ENCODE measurements at places on chromosomes 2 and 18. TPM values are rescaled to one million over a fixed set of nuclear protein-coding genes. Genes with fewer than 3 reads are reported as not detected.

DNA sequence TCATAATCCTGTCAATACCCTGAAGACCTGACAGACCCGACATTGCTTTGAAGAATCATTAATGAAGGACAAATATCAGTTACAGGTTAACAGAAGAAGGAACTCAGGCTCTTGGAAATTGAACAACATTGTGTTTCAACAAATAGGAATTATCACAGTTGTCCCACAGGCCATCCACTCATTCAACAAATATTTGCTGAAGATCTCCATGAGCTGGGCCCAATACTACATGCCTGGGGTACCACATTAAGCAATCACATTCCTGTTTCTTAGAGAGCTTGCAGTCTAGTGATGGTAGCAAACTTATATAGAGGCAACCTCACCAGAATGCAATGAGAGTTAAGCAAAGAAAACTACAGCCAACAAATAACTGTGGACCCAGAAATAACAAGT is 671.6 kb upstream of the ACVR2A start:
- DNase-seq = no peak

DNA sequence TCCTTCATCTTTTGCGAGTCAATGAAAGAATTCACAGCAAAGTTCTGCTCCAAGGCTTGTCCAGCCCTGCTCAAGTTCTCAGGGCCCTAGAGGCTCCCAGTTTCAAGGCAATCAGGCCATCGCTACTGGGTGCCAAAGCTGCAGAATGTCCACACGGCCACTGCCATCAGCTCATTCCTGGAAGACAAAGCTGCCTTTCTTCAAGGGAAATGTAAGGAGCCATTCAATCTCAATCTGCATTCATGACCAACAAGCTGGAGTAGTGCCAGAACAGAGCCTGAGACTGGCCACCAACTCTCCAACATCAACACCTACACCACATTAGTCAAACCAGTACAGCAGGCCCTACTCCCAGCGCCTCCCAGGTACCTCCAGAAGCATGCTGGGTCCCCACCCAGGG is 202.2 kb downstream of the TCF4 start:
- no peak for DNase-seq

- DNase-seq = no peak
These were observed 159.5 kb upstream of the GYPC start for GRCh38 chr2:126496493-126496892.

GRCh38 chr2:15279201-15279876 is 281.8 kb downstream of the NBAS start:
- no peak for DNase-seq

DNA sequence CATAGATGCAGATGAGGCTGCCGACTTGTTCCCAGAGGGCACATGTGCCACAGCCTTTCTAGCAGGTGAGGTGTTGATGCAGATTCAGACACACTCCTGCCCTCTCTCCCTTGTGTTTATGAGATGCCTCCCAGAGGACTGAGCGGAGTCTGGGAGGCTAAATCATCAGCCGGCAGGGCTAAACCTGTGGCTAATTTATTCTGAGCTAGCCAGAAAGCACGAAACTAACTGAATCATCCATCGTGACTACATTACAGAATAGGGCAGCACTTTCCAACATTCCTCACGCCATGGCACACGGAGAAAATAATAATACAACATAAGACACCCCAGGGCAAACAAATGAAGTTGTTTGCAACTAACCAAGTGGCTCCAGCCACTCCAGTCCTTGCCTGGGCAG is 101.7 kb upstream of the FZD7 start:
- no peak for DNase-seq

- no peak for DNase-seq
These were observed 202.9 kb downstream of the MIB1 start for GRCh38 chr18:21943456-21943855.

GRCh38 chr18:36366994-36367839 is 69.7 kb downstream of the FHOD3 start:
- DNase-seq = no peak

DNA sequence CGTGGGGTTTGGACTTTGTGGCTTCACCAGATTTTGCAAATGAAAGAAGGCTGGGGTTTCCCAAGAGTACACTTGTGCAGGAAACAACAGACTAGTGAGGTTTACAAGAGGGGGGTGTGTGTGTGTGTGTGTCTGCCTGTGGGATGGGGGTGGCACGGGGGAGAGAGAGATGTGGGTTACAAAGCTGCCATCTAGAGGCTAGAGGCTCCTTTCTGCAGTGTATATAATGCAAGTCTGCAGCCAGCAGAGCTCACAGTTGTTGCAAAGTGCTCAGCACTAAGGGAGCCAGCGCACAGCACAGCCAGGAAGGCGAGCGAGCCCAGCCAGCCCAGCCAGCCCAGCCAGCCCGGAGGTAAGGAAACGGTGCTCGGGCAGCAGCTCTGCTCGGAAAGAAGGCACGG is at the start of gene ACKR3:
ACKR3 (plus strand) TSS at position 253 of the 401 bp plus-strand sequence. CDS start 10,641 bp downstream, outside the sequence.
- DNase-seq = peak; percentile 72

DNA sequence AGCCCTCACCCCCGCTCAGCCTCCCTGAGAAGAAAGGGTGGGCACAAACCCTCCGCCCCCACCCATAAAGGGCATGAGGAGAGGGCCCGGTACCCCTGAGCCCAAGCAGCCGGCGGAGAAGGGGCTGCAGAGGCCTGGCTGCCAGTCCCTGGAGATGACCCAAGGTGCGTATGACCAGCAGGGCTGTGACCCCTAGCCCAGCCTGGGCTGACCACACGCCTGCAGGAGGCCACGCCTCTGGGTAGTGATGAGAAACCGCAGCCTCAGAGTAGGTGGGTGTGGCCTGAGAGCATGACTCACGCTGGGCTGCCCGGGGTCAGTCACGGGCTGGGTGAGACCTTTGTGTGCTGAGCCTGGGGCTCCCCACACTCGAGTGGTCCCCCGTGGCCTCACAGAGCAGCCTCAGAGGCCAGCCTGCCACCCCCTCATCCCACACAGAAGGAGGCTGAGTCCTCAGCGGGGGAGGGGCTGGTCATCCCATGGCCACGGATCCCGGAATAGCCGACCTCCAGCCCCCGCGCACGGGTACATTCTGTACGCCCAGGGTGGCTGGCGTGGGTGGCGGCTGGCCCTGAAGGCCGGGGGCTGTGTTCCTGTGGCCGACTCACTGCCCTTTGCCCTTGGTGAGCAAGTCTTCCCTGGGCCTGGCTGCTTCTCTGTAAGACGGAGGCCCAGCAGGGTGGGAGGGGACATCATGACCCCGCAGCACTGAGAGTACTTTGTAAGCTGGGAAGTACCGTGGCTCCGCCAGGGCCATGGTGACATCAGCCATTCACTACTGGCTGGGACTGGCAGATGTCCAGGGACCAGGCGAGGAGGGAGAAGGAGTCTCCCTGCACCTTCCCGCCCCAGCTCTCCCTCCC is 110.8 kb upstream of the OTOS start:
- peak; percentile 90 for DNase-seq

DNA sequence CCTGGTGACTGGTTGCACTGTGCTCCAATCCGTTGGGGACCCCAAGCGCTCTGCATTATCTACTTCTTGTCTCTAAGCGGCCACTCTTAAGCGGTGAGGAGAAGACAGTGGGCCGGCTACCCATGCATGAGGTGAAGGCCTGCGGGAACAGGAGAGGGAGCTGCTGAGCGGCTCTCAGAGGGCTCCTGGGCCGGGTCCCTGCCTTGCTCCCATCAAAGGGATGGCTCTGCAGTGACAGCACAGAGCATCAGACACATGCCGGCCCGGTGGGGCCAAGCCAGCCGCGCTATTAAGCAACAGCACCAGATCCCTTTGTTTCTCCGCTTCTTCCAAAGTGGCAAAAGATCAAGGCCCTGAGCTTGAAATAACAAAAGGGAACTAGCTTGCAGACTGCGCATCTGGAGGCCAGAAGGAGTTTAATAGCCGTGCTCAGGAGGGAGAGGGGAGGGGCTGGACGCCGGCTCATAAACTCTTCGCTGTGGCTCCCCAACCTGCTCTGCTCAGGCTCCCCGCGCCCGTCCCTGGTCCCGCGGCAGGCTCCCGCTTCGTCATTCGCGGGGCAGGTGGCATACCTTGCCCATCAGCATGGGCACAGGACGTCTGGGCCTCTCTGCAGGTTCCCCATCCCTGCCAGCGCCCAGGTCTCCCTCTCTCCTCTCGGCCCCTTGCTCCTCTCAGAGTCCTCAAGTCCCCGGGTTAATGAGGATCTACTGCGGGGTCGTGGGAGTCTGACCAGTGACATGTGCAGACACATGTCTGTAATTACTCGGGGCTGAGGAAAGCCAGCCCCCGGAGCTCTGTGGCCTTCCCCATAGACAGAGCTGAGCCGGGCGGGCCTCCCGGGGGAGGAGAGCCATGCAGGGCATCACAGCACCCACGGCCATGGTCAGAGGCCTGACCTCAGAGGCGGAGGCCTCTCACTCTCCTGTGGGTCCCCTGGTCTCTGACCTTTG is 96.7 kb downstream of the ASB1 start:
- peak; percentile 62 for DNase-seq

DNA sequence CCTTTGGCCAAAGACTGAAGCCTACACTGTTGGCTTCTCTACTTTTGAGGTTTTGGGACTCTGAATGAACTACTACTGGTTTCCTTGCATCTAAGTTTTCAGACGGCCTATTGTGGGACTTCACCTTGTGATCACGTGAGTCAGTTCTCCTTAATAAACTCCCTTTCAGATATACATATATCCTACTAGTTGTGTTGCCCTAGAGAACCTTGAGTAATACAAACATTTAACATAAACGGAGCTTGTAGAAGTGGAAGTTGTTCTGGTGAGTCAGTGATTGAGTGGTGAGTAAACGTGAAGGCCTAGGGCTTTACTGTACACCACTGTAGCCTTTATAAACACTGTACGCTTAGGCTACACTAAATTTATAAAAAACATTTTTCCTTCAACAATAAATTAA is 107.2 kb upstream of the CDH2 start:
- no peak for DNase-seq

DNA sequence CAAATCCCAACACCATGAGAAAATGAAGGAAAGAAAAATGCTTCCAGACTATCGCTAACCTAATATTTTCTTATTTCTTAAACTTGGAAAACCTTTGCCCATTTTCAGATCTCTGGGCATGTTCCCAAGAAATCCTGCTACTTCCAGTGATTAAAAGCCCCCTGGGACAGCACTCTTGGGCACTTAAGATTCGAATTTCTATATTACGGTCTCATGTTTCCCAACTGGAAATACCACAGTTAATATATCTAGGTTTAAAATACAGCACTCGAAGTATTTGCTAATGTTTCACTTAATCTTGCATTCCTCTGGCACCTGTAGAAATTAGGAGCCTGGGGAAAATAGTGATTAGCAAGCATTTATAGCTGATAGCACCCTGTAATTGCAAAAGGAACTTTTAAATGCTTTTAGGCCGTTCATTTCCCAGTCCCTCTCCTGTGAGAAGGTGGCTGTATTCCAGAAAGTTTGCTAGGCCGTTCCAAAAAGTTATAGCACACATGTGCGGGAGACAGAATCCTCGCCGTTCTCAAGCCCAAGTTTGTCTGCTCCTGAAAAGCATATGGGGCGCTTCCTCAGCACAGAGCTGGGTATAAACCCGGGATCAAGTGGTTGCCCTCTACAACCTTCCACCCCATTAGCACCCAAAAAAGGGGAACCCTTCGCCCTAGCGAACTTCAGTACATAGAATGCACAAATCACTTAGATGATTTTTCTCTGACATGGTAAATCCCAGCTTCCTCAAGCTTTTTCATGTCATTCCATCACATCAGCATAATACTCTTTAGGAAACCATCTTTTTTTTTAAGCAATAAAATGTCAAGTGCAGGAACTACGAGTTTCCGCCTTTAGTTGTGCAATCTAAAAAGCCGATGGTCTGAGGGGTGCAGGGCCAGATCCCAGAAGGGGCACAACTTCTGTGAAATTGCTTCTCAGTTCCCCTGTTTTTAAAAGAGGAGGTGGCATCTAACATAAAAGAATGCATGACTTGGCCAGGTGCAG is 60.6 kb downstream of the DIPK1C start:
- DNase-seq = no peak

DNA sequence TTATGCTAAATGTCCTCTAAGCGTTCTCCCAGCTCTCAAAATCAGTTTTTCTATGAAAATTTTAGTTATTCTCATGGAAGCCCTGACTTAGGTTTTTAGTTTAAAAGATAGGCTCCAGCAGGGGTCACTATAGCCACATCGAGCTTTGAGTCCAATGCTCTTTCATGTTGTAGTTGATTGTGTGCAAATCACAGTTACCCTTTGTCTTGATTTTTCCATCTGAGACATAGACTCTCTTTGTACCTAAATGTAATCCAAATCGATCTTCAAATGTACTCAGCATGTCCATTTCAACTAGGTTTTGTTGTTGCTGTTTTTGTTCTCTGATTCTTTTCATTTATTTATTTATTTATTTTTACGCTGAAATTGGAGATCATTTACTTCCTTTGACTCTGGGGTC is 26.4 kb upstream of the MSTN start:
- DNase-seq = peak; percentile 31

DNA sequence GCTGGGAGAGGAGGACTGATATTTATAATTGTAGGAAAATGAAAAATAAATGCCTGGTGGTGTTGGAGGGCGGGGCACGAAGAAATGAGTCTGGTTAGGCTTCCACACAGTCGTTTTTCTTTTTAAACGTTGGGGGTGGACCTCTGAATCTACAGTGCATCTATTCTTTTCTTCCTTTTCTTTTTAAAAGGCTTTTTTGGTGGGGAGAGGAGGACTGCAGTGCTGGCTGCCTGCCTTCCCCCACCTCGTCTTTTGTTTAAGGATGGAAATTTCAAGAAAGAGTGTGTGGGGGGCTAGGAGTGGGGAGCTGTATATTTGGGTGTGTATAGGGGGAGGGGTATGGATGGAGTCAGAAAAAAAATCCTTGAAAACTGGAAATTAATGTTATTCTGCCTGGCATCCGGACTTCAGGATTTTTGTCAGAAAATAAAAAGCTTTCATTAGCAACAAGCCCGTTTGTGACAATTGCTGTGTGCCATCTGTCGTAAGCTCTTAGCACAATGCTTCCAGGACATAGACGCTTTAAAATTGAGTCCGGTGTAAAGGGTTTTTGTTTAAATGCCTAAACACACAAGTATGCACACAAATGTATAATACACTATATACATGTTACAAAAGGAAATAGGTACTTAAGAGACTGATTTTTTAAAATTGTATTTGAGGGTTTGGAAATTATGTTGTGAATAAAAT is 1.1 kb downstream of the MAP2 start:
- DNase-seq = no peak

GRCh38 chr2:226115102-226115831 is 684.4 kb downstream of the IRS1 start:
- no peak for DNase-seq

DNA sequence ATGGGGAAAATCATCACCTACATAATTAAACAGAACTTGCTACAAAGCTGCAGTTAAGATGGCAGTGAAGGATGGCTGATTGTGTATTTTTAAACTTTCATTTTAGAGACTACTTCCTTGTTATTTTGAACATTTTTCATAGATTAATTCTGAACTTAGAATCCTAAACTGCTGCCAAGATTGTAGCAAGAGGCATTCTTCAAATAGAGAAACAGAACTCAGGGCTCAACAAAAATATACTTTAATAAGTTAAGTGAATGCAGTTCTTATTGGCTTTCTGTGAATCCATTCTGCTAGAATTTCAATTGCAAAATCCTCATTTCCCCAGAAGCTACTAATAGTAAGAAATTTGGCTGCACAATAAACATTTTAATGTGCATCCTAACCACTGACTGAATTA is 160.3 kb downstream of the L3MBTL4 start:
- no peak for DNase-seq

GRCh38 chr18:32042337-32042736 is 23.7 kb downstream of the RNF125 start:
- DNase-seq = no peak

- no peak for DNase-seq
These were observed 43.9 kb downstream of the KDM3A start for GRCh38 chr2:86485103-86485502.

- DNase-seq = peak; percentile 89
These were observed 68.3 kb downstream of the TNS1 start for GRCh38 chr2:217934321-217935131.

DNAJC5G gene
- 0.77 TPM for total RNA-seq

TRIM43 gene
- total RNA-seq = not detected

KCMF1 gene
- total RNA-seq = 15.6 TPM

IL1F10 gene
- not detected for total RNA-seq

CXCR4 gene
- 7.1 TPM for total RNA-seq
